ENCODE measurements at places on chromosomes 1 and 21. TPM values are rescaled to one million over a fixed set of nuclear protein-coding genes. Genes with fewer than 3 reads are reported as not detected.

Gene SEMA4A
- polyA plus RNA-seq: 27.8 TPM

Gene IL19
- polyA plus RNA-seq: 0.68 TPM

Gene AIRE
- 0.50 TPM for polyA plus RNA-seq

Gene RNU1-2
- not detected for polyA plus RNA-seq

Gene PLA2G2A
- not detected for polyA plus RNA-seq

Gene ARMH1
- polyA plus RNA-seq: 6.0 TPM

Gene C1orf174
- polyA plus RNA-seq: 28.0 TPM

Gene GBP5
- 0.84 TPM for polyA plus RNA-seq

Gene A3GALT2
- polyA plus RNA-seq: not detected

Gene GJA8
- 0.57 TPM for polyA plus RNA-seq
